Stimulated activated CD4-positive, alpha-beta T cell treated with anti-CD3 and anti-CD28 coated beads, Interleukin-4, amount 100 ng/mL, for 24 hours (primary cell): ENCODE measurements at places on chromosomes 16 and 17.
A peak's percentile ranks its signal among the peaks of the same experiment; 100 is the strongest.

DNA sequence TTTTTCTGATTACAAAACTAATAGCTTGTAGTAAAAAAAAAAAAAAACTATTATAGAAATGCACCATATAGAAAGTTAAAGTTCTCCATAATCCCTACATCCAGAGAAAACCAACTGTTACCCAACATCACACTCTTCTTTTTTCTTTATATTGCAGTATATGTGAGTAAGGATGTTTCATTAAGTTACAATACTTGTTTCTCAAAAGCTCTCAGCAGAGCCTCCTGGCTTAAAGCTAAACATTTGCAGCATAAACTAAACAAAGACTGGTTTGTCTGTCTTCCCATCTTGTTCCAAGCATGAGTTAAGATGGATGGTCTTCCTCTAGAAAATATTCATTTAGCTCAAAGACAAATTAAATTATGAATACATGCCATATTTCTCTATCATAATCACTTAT lies 25.2 kb downstream of the GRB2 start:
- DNase-seq, result no peak

- DNase-seq, result peak; percentile 43
These were observed 24.8 kb downstream of the MAP1LC3B start for GRCh38 chr16:87416826-87417527.

DNA sequence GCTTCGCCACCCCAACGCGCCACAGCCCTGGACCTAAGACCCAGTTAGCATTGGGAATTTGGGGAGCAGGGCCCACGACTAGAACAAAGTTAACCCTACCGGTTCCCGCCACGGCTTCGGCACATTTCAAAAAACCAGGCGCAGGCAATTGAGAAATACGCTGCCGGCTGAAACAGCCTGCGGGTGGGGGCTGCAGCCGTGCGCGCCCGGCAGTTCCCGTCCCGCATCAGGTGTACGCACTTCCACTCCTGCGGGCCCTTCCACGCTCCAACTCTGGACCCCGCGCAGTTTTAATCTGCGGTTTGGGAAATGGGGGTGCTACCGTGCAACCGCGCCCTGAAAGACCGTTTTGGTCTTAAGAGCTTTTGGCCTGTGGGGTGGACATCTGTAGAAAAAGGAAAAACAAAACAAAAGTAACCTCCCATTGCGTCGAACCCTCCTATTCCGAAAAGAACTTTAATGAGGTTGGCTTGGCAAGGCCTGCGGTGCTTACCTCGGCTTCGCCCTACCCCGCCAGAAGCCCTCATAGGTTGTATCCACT lies 7.1 kb downstream of the IRX5 start:
- no peak for DNase-seq

DNA sequence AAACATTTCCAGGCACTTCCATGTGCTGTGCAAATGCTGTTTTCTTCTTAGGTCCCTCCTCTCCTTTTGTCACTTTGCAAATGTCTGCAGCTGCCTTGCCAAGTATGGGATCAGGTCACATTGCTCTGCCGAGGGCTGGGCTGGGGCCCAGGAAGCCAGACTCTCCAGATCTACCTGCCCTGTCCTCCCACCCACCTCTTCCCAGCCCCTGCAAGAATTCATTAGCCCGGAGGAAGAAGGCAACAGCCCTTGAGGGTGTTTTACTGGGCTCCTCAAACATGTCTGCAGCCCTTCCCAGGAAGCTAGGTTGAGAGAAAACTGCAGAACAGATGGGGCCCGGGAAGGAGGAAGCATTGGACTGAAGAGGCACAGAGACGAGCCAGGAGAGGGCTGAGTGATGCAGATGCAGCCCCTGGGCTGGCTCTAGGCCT lies 47.1 kb downstream of the WSB1 start:
- no peak for DNase-seq

DNA sequence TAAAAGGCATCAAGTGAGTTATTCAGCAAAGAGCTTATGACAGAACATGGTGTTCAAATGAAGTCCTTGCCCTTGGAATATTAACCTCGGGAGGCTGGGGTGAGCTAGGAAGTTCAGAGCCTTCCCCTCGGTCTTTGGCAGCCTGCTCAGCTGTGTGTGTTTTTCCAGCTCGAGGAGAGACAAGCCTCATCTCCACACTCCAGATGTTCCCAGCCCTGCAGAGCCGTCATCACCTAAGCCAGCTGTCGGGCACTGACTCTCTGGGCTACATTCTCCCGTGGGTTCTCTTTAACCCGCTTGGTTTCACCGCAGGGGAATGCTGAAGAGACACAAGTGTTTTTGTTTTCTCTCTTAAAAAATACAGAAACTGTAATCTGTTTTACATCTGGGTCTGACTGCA lies 47.1 kb downstream of the IRX3 start:
- DNase-seq, result no peak
